Stimulated activated CD8-positive, alpha-beta memory T cell treated with anti-CD3 and anti-CD28 coated beads, Interleukin-15, amount 100 ng/mL, for 48 hours (primary cell): ENCODE measurements at places on chromosomes 2 and 18.

DNA sequence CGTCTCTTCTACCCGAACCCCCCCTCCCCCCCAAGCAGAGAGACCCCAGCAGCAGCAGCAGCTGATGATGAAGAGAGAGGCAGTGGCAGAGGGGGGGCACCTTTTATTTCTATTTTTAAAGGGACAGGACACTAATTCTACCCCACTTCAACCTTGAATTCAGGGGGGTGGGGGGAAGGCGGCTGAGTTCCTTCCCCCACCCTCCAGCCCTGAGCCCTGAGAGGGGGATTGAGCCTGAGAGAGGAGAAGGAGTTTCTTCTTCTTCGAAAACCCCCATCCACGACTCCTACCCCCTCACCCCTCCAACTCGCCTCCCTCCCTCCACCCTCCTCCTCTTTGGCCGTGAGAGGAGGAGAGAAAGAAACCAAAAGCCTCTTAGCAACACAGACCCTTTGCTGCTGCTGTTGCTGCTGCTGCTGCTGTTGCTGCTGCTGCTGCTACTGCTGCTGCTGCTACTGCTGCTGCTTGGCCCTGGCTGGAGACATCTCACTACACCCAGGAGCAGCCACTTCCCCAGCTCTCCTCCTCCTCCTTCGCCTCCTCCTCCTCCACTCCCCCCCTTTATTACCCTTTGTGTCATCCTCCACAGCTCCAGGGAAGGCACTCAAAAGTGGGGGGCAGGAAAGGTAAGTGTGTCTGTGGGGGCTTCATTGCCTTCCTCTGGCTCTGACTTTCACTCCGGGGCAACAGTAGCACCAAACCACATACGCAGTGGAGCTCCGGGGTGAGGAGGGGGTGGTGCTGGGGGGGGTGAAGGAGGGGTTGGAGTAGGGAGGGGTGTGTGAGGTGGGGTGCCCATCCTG lies at the start of gene MBD5:
TSS of gene MBD5 (plus strand) at position 33 of the 803 bp plus-strand sequence.
- DNase-seq: no peak

DNA sequence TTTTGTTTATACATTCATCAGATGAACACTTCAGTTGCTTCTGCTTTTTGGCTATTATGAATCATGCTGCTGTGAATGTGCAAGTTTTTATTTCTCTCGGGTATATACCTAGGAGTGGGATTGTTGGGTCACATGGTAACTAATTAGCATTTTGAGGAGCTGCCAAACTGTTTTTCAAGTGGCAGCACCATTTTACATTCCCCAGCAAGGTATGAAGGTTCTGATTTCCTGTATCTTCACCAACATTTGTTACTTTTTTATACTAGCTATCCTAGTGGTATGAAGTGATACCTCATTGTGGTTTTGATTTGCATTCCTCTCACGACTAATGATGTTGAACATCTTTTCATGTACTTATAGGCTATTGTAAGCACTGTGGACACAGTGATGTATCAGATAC lies 53.9 kb downstream of the DYNC1I2 start:
- DNase-seq: no peak

DNA sequence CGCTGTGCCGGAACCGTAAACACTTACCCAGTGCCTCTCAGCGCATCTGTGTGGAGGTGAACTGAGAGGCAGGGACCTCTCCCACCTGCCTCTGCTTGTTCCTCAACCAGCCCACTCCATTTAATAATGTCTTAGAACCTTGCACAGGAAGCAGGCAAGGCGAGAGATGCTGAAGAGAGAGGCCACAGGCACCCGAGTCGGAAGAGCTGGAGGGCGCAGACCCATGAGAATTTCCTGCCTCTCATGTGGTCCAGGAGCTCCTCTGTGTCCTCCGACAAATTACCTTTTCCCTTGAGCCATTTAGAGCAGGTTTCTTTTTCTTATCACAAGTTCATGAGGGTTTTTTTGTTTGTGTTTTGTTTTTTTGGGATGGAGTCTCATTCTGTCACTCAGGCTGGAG lies 4.9 kb upstream of the RFX8 start:
- no peak for DNase-seq

- no peak for DNase-seq
Observed at GRCh38 chr18:26574958-26575864, 26.9 kb upstream of the KCTD1 start.

DNA sequence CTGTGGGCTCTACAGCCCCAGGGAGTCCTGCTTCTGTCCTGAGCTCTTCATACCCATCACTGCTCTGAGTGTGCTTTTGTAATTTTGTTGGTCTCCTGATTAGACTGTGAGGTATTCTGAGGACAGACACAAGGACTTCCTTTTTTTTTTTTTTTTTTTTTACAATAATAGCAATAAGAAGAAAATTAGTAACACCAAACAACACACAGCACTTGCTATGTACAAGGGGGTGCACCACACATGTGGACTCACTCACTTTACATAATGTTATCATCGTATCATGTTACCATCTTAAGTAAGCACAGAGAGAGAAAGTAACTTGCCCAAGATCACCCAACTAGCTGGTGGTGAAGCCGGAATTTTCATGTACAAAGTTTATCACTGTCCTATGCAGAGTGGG lies 34.6 kb downstream of the MBP start:
- no peak for DNase-seq

- no peak for DNase-seq
Observed at GRCh38 chr2:141323571-141323970, 807.2 kb downstream of the LRP1B start.

DNA sequence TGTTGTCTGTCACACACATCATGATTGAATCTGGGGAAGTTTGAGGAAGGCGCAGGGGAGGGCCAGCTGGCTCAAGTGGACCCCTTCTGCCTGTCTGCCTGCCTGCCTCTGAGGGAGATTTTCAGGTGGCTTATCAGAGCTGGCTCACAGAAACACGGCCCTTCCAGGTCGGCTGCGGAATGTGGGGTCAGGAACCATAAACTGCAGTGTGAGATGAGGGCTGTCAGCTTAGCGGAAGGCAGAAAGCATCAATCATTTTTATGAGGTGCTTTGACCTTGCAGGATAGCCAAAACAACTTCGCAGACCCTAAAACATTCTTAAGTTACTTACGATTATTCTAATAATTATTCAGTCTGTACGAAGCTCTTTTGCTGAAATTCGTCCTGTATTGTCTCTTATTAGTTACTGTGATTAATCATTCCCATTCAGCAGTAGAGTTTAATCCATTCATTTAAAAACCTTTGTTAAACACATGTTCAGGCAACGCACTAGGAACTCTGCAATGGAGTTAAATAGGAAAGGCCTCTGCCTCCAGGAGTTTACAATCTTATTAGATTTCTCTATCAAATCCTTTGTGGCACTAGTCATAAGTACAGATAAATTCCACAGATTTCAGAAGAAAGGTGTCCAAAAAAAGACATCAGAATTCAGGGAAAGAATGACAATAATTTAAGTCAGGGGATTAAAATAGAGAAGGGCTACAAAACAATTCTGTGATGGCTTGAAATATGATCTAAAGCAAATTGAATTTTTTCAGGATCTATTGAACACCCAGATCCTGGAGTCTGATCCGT lies 371.6 kb downstream of the HRH4 start:
- no peak for DNase-seq

DNA sequence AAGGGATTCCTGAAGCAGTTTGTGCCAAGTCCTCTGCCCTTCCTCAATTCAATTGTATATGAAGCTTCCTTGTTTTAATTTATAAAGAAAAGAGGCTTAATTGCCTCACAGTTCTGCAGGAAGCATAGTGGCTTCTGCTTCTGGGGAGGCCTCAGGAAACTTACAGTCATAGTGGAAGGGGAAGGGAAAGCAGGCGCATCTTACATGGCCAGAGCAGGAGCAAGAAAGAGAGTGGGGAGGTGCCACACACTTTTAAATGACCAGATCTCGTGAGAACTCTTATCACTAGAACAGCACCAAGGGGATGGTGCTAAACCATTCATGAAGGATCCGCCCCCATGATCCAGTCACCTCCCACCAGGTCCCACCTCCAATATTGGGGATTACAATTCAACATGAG lies 114.2 kb downstream of the SGPP2 start:
- no peak for DNase-seq

- DNase-seq: no peak
Observed at GRCh38 chr2:24107-24506, 22.2 kb downstream of the FAM110C start.

- DNase-seq: no peak
Observed at GRCh38 chr2:4533806-4534205, 830.4 kb downstream of the DCDC2C start.

DNA sequence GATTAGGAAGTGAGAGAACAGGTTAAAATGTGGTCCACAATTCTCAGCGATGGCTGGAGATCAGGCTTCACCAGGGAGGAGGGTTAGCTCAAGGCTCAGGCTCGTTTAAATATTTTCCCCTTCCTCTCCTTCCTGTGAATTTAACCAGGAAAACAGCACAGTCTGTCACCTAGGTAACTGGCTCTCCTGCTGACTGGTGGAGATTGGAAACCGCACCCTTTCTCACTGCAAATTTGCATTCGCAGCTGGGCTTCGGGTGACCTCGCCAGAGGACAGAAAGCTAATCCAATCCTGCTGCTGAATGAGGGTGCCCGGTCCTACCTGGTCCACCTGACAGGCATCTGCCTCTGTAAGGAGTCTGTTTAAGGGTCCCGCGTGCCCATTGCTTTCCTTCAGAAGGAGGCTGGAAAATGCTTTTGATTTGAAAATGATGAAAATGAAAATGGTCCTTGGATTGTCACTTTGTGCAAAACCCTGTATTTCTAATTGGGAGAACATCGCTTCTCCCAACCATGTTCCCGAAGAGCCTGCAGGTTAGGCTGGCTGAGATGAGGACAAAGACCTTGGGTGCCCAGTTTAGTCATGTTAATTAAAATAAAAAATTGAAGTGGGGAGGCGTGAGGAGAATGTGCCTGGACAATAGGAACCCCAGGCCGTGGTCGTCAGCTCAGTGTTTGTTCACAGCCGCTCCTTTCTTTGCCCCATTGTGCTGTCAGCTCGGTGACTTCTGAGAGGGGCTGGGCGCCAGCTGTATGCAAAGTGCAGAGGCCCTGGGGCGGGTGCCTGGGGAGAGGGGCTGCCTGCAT lies 43.4 kb upstream of the MTCL1 start:
- no peak for DNase-seq
